Activated T-cell treated with anti-CD3 and anti-CD28 coated beads for 48 hours (primary cell): ENCODE measurements at places on chromosomes 11 and 22.

DNA sequence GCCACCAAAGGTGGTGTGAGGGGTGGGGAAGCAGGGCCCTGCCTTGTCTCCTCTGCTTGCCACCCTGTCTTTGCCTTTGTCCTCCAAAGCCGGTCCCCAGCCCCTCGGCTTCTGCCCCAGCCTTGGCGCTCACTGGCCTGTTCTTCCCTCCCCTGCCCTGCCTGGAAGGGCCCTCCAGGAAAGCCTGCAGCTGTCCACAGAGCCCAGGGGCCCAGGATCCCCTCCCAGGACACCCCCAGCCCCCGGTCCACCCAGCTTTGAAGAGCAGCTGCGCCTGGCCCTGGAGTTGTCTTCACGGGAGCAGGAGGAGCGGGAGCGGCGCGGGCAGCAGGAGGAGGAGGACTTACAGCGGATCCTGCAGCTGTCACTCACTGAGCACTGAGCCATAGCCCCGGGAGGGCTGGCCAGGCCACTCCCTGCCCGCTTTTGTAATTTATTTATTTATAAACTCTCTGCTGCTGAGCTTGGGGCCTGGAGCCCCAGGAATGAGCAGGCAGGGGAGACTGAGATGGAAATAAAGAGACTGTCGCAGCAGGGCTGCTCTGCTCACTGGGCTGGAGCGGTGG is 1.3 kb upstream of the SSH3 start:
- DNase-seq, result no peak

GRCh38 chr22:27065279-27065678 is 407.9 kb downstream of the MIAT start:
- DNase-seq, result no peak

DNA sequence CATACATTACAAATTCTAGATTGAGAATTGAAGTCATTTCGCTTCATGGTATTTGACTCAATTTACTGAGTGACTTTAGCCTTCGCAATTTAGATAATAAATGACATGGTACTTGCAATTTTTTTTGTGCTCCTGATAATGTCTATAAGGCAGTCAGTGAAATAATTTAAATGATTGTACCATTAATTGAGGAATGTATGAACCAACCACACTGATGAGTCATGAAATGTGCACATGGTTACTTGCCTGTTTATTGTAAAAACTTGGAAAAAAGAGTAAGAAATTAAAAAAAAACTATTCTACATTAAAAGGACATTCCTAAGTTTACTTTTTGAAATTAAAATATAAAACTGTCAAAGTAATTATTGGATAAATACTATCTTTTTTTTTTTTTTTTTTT is 43.3 kb downstream of the DNAJC24 start:
- DNase-seq, result no peak

DNA sequence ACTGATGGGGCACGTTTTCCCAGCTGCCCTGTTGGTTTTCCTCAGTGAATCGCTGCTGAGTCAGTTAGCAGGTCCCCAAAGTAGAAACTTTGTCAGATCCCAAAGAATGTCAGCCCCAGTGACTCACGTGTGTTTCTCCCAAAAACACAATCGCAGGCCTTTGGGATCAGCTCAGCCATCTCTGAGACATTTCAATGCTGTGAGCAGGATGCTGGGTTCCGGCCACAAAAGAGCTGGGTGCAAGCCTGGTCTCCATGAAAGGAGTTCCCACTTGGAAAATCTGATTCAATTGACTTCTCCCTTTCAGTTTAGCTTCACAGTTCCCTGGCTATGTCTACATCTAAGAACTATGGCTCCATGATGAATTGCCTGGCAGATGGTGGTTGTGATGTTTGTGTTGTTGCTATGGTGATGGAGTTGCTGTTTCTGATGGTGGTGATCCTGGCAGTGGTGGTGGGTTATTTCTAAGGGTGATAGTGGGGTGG is 28.0 kb downstream of the MYEOV start:
- no peak for DNase-seq

DNA sequence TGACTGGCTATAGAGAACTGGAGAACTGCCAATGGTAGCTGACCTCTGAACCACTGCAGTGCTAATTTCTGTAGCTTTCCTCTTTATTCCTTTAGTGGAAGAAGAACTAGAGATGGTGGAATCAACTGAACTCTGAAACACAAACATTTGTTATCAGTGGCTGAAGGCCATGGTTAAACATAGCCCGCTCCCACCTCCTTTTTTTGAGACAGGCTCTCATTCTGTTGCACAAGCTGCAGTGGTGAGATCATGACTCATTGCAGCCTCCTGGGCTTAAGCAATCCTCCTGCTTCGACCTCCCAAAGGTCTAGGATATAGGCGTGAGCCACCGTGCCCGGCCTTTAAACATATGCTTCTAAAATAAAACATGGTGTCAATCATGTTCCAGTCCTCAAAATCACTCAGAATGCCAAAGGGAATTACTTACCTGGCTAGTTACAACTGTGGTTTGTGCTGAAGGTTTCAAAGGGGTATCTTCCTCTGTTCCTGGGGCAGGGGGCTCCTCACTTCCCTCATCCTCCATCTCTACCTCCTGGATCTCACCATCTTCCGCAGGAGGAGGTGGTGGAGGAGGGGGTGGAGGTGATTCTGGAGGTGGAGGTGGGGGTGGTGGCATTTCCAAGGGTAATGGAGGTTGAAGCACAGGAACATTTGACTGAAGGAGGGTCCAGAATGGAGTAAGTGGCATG is 9.0 kb upstream of the AGBL2 start:
- DNase-seq, result no peak

GRCh38 chr11:32113200-32113919 is 22.5 kb downstream of the RCN1 start:
- no peak for DNase-seq

DNA sequence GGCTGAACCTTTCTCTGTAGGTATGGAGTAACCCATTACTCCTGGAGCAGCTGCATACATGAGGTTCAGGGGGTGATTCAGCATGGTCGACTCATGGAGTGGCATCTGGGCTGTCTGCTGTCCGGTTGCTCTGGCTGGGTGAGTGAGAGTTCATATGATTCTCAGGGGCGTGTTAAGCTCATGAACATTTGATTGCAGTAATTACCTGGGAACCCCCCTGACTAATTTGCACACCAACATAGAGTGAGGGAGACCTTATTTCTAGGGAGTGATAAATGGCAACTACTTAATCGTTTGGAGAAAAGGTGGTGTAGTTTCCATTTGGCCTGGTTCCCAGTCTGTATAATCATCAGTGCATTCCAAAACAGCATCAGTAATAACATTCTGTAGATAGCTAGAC is 661.9 kb downstream of the ETS1 start:
- no peak for DNase-seq

GRCh38 chr11:64001484-64002420 is 15.5 kb downstream of the OTUB1 start:
- DNase-seq, result no peak

DNA sequence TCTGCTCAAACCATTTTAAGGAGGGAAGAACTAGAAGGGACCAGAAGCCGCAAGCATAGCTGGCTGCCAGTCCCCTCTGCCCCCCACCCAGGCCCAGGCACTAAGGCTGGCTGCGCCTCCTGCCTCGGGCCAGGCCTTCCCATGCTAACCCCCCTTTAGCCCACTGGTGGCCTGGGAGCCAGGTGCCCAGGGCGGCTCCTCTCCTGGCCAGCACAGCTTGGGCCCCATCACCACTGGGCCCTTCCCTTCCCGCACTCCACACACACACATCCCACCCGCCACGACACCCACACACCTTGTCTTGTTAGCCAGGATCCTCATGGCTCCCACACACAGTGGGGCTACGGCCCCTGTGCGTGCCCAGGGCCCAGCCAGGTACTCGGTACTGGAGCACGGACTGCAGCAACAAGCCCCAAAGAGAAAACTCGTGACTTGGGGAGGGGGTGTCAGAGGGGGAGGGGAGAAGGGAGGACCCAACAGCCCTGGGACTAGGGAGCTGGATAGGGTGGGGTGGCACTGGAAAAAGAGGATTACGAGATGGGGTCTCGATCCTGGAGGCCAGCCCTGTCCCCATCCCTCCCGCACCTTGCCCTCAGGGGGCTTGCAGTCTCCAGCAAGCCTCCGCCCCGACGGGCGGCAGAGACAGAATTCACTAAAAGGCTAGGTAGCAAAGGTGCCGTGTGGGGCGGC is 16.0 kb downstream of the BCL9L start:
- DNase-seq, result no peak

DNA sequence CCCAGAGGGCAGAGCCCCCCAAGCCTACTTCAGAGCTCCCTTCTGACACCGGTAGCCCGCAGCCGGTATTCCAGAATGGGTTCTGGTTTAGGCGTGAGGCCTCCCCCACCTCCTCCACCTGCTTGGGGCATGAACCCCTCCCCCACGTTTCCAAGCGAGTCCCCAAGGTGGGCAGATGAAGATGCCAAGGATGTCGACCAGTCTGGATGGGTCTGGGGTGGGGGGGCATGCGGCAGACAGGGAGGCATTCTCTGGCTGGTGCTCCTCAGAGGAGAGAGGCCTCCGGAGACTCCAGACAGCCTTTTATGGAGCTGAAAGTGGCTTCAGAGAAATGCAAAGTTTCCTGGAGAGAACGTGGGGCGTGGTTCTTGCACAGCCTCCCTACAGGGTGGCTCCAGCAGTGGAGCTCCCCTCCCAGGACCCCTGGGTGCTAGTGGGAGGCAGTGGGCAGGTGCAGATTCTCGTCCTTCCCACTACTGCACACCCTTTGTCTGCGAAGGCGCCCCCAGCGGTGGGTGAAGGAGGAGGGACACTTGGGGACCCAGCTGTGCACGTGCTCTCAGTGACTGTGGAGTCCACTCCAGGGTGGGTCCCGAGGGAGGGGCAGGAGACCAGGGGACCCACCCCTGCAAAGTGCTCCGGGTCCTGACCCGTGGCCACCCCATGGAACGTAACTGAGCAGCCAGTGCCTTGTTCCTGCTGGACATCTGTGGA is 4.2 kb downstream of the CCND1 start:
- no peak for DNase-seq

GRCh38 chr22:44550711-44551491 is 52.9 kb upstream of the RTL6 start:
- peak; percentile 16 for DNase-seq

DNA sequence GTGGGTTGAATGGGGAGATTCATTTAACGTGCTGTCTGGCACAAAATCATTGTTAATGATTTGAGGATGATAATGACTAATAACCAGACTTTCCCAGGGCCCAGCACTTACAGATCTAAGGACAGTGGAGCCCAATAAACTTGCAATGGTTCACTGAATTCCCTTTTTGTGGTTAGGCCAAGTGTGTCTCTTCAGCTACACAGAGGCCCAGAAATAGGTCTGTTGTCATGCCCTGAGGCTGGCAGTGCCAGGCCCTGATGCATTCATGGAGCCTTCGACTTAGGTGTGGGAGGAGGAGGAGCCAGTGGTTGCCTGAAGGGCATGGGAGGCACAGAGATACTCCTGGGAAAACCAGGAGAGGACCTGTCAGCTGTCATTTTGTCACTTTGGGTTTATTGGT is 56.1 kb downstream of the KIAA1671 start:
- DNase-seq, result no peak

GRCh38 chr11:15783619-15784018 is 572.7 kb downstream of the SOX6 start:
- DNase-seq, result no peak

DNA sequence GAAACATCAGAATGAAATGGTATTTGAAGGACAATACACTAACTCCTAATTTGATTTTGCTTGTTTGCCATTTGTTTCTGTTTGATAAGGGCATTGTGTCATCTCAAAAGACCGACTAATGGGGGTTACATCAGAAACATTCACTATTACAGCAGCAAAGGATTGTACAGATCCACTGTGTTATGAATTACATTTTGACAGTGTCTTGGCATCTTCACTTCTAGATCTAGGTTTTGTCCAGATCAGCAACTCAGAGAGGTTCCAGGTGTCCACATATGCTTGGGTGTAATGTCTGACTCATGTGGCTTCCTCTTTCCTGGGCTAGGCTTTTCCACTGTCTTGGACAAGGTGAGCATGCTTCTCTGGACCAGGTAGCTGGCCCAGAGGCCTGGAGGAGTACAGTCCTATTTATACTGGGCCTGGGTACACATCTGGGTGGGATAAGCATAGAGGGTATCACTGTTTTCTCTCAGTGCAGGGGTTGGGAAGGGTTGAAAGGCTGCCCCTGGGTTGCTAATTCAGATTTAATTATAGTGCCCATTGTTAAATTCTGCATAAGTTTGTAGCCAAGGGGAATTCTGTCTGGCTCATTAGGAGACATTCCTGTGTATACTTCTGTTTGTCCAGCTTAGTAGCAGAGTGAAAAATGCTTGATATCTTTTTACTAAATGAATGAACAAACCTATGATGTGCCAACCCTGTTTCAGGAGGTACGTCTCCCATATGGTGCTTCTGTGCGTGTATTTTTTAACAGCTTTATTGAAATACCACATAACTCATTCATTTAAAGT is 23.8 kb downstream of the DDI1 start:
- DNase-seq, result no peak

- no peak for DNase-seq
These were observed 9.1 kb downstream of the FLRT1 start for GRCh38 chr11:64044730-64045393.

- DNase-seq, result no peak
These were observed 173.7 kb downstream of the KIF18A start for GRCh38 chr11:27933992-27934829.

GRCh38 chr22:33130473-33130872 is 72.3 kb upstream of the SYN3 start:
- DNase-seq, result no peak

GRCh38 chr11:118156531-118157185 is 4.0 kb upstream of the SCN4B start:
- DNase-seq, result peak; percentile 15

GRCh38 chr11:126830216-126830806 is 170.3 kb downstream of the KIRREL3 start:
- DNase-seq, result no peak

- DNase-seq, result peak; percentile 35
These were observed 4.0 kb upstream of the FTH1 start for GRCh38 chr11:61971248-61972111.

- no peak for DNase-seq
These were observed 20.6 kb downstream of the GRAMD1B start for GRCh38 chr11:123450623-123451022.

DNA sequence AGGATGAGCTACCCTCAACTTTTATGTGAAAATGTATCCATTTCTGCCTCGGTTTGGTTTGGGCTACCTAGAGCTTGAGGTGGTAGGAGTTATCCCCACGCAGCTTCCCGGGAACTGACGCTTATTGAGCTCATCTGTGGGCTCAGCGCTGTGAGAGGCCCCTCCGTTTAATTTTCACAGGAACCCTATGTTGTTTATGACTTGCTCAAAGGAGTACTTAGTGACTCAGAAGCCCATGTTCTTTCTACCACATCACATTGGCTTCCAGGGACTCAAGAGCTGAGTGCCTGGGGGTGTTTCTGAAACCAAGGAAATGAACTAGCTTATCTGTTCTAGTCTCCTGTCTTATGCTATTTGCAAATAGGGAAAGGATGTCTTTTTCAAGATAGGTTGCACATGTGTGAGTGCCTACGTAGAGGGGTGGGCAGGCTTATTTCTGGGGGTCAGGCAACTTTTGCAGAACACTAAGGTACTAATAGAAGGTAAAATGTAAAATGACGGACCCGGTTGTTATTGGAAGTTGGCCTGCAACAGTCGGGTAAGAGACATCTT is 40.5 kb downstream of the MICAL2 start:
- DNase-seq, result peak; percentile 72

GRCh38 chr11:125959931-125960330 is 14.1 kb downstream of the VSIG10L2 start:
- DNase-seq, result no peak
